ENCODE measurements at places on chromosomes 7 and 10. TPM values are rescaled to one million over a fixed set of nuclear protein-coding genes. Genes with fewer than 3 reads are reported as not detected.

The SNX13 gene
- total RNA-seq, result 60.3 TPM

The CASTOR2 gene
- 36.8 TPM for total RNA-seq

GRCh38 chr7:20128001-20128400, 89.2 kb downstream of the MACC1 start:
- no peaks in the 10 kb centered on the region for H3K4me1 ChIP-seq
- H3K36me3 ChIP-seq, result no peaks in the 10 kb centered on the region

The HHEX gene
- 3.2 TPM for total RNA-seq

DNA sequence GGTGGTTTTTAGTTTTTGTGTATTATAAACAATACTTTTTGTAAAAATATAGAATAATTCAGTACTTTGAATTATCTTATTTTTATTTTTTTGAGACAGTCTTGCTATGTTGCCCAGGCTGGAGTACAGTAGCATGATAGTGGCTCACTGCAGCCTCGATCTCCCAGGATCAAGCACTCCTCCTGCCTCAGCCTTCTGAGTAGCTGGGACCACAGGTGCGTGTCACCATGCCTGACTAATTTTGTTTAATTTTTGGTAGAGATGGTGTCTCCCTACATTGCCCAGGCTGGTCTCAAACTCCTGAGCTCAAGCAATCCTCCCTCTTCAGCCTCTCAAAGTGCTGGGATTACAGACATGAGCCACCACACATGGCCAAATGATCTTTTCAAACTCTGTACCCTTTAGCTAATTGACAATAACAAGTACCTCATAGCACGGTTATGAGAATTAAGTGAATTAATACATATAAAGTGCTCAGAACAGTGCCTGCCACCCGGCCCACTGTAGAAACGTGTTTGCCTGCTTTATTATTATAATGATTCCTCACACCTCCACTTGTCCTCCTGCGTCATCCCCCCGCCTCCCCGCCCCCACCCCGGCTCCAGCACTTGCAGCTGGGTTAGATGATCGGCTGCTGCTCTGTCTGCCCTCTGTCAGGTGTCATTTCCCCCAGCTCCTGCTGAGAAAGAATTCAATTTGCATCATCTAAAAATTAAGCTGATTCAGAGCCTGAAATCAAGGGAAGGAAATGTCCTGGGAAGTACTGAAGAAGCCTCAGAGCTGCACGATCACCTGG, 53.6 kb upstream of the NRF1 start:
- H3K27ac ChIP-seq, result no peak overlapping the region
- H3K27me3 ChIP-seq, result no peaks in the 10 kb centered on the region
- no peaks in the 10 kb centered on the region for H3K36me3 ChIP-seq
- H3K4me3 ChIP-seq, result no peak overlapping the region
- DNase-seq, result no peak
- no peaks in the 10 kb centered on the region for H3K4me1 ChIP-seq

DNA sequence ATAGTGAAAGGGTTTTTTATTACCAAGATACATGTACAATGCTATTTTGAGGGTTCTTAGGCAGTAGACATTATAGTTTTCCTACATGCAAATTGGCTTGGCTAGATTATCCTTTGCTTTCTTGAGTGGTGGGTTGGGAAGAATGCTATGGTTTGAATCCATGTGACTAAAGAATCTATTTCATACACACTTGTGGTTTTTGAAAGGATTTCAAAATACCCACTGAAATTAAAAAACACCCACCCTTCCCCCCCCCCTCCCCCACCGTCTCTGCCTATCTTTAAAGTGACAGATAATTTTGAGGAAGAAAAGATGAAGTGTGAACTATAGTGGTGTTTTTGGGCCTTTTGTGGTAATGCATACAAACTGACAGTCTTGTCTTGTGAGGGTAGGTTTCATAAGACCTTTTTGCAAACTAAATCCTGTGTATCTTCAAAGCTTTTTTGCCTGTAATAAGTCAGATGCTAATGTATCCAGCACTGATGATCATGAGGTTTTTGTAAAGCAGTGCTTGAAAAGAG, 90.9 kb downstream of the TPST1 start:
- no peaks in the 10 kb centered on the region for H3K36me3 ChIP-seq
- no peak for DNase-seq
- H3K4me3 ChIP-seq, result no peak overlapping the region
- no peak overlapping the region for H3K27ac ChIP-seq
- no peaks in the 10 kb centered on the region for H3K27me3 ChIP-seq
- no peaks in the 10 kb centered on the region for H3K4me1 ChIP-seq

DNA sequence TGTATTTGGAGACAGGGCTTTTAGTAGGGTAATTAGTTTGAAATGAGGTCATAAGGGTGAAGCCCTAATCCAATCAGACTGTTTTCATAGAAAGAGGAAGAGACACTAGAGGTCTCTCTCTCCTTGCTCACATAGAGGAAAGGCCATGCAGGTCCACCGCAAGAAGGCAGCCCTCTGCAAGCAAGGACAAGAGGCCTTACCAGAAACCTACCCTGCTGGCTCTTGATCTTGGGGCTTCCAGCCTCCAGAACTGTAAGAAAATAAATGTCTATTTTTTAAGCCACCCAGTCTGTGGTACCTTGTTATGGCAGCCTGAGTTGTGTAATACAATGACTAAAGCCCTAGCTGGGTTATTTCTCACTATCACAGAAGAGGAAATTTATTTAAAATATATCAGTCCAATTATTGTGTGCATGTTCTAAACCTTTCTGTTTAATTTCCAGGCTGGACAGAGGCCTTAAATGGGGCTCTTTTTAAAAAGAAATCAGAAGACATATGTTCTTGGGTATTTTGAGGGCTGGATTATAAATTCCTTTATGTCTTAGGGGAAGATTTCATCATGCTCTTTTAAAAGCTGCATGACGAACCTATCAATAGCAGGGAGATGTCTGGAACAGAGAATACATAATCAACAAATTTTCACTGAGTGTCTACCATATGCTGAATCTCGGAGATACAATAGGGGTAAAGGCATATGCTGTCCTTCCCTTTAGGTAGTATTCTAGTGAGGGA, 12.9 kb upstream of the TMEM26 start:
- H3K36me3 ChIP-seq, result no peaks in the 10 kb centered on the region
- H3K27me3 ChIP-seq, result no peaks in the 10 kb centered on the region
- no peak overlapping the region for H3K4me3 ChIP-seq
- H3K4me1 ChIP-seq, result no peaks in the 10 kb centered on the region
- no peak overlapping the region for H3K27ac ChIP-seq

- no peak overlapping the region for H3K4me3 ChIP-seq
- peak overlapping the region; percentile 0 for H3K27ac ChIP-seq
- H3K27me3 ChIP-seq, result no peaks in the 10 kb centered on the region
- no peak for DNase-seq
- H3K4me1 ChIP-seq, result peaks cover 4% of the 10 kb centered on the region
These were observed 37.0 kb upstream of the PDCD4 start for GRCh38 chr10:110834629-110835301.

DNA sequence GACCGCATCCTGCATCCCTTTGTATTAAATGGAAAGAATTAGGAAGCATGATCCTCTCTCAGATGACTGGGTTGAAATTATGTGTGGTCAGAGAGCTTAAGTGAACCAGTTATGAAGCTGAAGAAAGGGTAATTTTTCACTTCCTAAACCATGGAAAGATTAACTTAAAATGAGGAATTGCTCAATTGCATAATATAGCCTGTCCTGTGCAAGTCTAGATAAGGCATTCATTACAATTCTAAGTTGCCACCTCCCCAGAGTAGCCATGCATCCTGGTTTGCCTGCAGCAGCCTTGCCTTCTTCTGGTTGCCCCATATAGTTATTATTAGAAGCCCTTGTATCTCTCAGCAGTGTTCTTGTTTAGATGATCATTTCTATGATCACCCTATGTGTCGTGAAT, 45.3 kb downstream of the STARD3NL start:
- no peak overlapping the region for H3K27ac ChIP-seq
- H3K36me3 ChIP-seq, result no peaks in the 10 kb centered on the region
- no peak for DNase-seq
- no peaks in the 10 kb centered on the region for H3K4me1 ChIP-seq
- H3K4me3 ChIP-seq, result no peak overlapping the region

GRCh38 chr10:72337039-72337629, 17.6 kb downstream of the DNAJB12 start:
- no peaks in the 10 kb centered on the region for H3K36me3 ChIP-seq
- H3K27me3 ChIP-seq, result no peaks in the 10 kb centered on the region
- H3K4me1 ChIP-seq, result peaks cover 38% of the 10 kb centered on the region
- H3K4me3 ChIP-seq, result no peak overlapping the region
- H3K27ac ChIP-seq, result peak overlapping the region; percentile 90
- DNase-seq, result peak; percentile 86

- no peak overlapping the region for H3K27ac ChIP-seq
- H3K36me3 ChIP-seq, result no peaks in the 10 kb centered on the region
- DNase-seq, result no peak
- H3K4me3 ChIP-seq, result no peak overlapping the region
These were observed 40.9 kb downstream of the ACSM6 start for GRCh38 chr10:95234951-95235350.

GRCh38 chr7:148688526-148688925, 10.2 kb upstream of the CUL1 start:
- no peaks in the 10 kb centered on the region for H3K4me1 ChIP-seq
- H3K36me3 ChIP-seq, result no peaks in the 10 kb centered on the region
- no peak overlapping the region for H3K27ac ChIP-seq
- DNase-seq, result no peak
- H3K4me3 ChIP-seq, result no peak overlapping the region
- H3K27me3 ChIP-seq, result no peaks in the 10 kb centered on the region

DNA sequence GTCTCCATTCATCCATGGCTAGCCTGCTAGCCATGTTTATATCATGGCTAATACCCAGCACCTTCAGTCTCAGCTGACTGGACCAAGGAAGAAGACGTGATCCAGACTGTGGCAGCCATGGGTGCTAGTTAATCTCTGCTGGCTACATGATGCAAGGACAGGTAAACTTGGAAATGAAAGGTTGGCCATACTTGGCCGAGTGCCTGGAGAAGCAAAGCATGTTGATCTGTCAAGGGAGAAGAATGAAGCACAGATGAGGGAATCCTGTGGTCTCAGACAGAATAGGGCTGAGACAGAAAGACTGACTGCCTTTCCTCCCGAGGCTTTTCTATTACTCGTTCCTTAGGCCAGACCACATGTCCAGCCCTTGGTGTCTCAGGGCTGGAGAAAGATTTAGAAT, 41.1 kb downstream of the CPVL start:
- H3K4me3 ChIP-seq, result no peak overlapping the region
- no peaks in the 10 kb centered on the region for H3K4me1 ChIP-seq
- no peaks in the 10 kb centered on the region for H3K36me3 ChIP-seq
- no peak for DNase-seq
- H3K27me3 ChIP-seq, result no peaks in the 10 kb centered on the region
- H3K27ac ChIP-seq, result no peak overlapping the region

DNA sequence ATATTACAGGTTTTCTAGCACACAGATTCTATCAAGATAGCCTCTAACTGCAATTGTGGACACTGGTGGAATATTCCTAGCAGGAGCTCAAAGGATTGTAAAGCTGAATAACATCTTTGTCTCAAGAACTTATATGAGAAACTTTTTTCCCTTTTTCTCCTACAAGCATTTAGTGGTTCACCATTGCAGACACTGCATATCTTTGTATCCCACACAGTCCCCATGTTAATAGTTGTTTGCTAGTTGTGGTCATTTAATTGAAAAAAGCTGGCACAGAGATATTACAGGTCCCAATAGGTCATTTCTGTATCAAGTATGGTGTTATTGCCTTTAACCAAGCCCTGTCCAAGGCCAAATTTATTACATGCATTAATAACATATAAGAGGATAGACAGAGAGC, 226.2 kb upstream of the TCF7L2 start:
- H3K27me3 ChIP-seq, result no peaks in the 10 kb centered on the region
- no peak overlapping the region for H3K4me3 ChIP-seq
- H3K4me1 ChIP-seq, result no peaks in the 10 kb centered on the region
- H3K27ac ChIP-seq, result no peak overlapping the region
- no peaks in the 10 kb centered on the region for H3K36me3 ChIP-seq

DNA sequence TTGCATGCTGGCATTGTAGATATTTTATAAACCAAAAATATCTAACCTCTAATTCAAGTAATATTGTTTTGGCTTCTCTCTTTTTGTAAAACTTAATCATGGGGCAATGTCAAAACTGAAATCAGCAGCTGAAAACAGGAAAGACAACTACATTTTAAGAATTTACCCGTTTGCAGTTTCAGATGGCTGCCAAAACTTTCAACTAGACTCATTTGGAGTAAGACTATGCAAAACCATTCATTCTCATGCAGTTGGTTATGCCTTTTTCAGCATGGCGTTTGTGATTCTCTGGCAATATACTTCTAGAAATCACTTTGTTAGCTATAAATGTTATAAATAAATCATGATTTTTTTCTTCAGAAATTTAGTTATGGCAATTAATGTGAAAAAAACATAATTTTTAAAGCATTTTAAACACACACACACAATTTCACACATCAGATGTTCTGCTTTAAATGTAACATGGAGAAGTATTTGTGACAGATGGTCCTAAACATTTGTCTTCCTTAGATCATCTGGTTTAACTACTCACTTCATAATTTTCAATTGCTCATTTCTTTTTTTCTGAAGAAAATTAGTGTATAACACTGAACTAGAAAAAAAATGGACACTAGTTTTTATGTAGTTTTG, 116.4 kb downstream of the ITGB8 start:
- DNase-seq, result no peak
- H3K4me1 ChIP-seq, result no peaks in the 10 kb centered on the region
- no peak overlapping the region for H3K4me3 ChIP-seq
- H3K27ac ChIP-seq, result no peak overlapping the region

GRCh38 chr10:31157123-31158010, 125.7 kb upstream of the ZNF438 start:
- H3K4me1 ChIP-seq, result no peaks in the 10 kb centered on the region
- H3K27ac ChIP-seq, result no peak overlapping the region
- no peak for DNase-seq
- H3K4me3 ChIP-seq, result no peak overlapping the region
- H3K36me3 ChIP-seq, result no peaks in the 10 kb centered on the region

- H3K27me3 ChIP-seq, result no peaks in the 10 kb centered on the region
- no peak for DNase-seq
These were observed 35.0 kb upstream of the LSM8 start for GRCh38 chr7:118148930-118149329.

GRCh38 chr7:3154881-3155494, 111.3 kb upstream of the CARD11 start:
- no peaks in the 10 kb centered on the region for H3K36me3 ChIP-seq
- DNase-seq, result no peak
- no peaks in the 10 kb centered on the region for H3K4me1 ChIP-seq
- no peak overlapping the region for H3K27ac ChIP-seq
- H3K4me3 ChIP-seq, result no peak overlapping the region
- H3K27me3 ChIP-seq, result no peaks in the 10 kb centered on the region

GRCh38 chr10:66773472-66773817, 152.4 kb upstream of the LRRTM3 start:
- H3K36me3 ChIP-seq, result no peaks in the 10 kb centered on the region
- H3K4me3 ChIP-seq, result no peak overlapping the region
- no peak for DNase-seq

The AKR1D1 gene
- total RNA-seq, result not detected

All from Peyer's patch (tissue), 4 donors.